Stimulated activated CD4-positive, alpha-beta T cell treated with anti-CD3 and anti-CD28 coated beads, Interleukin-12 subunit alpha, Interleukin-12 subunit beta, amount 100 ng/mL, for 24 hours (primary cell): ENCODE measurements at places on chromosomes 7 and 10.

DNA sequence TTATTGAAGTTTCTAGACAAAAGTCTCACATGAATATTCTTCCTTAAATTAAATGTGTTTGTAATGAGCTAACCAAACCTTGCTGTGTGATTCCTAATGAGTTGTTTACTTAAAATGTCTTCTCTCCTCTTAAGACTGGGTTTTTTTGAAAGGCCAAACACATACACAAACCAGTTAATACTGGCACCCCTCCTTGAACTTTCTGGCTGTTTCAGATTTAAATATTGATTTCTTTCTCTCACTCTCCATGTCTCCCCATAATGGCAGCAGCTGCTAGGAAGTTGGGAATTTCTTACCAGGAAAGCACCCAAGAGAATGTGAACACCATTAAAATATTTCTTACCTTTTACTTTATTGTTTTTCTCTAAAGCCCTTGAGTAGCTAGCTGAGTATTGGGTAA lies 11.4 kb upstream of the PTN start:
- DNase-seq: no peak

GRCh38 chr7:157397036-157397720 lies 60.4 kb downstream of the DNAJB6 start:
- DNase-seq: no peak

DNA sequence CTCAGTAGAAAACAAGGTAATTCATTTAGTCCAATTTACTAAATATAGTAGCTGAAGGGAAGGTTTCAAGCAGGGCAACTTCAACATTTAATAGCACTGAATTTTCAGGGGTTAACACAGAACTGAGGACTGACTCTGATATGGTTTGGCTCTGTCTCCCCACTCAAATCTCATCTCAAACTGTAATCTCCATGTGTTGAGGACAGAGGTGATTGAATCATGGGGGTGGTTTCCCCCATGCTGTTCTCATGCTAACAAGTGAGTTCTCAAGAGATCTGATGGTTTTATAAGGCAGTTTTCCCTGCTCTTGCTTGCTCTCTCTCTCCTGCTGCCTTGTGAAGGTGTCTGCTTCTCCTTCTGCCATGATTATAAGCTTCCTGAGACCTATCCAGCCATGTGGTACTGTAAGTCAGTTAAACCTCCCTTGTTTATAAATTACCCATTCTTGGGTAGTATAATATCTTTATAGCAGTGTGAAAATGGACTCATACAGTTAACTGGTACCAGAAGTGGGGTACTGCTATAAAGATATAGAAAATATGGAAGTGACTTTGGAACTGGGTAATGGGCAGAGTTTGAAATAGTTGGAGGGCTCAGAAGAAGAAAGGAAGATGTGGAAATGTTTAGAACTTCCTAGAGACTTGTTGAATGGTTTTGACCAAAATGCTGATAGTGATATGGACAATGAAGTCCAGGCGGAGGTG lies 9.8 kb upstream of the UMAD1 start:
- DNase-seq: no peak

GRCh38 chr7:147999962-148000361 lies 590.6 kb upstream of the C7orf33 start:
- DNase-seq: no peak

GRCh38 chr7:139804571-139804970 lies 24.5 kb upstream of the TBXAS1 start:
- no peak for DNase-seq
